ENCODE measurements at places on chromosomes 4 and X.

DNA sequence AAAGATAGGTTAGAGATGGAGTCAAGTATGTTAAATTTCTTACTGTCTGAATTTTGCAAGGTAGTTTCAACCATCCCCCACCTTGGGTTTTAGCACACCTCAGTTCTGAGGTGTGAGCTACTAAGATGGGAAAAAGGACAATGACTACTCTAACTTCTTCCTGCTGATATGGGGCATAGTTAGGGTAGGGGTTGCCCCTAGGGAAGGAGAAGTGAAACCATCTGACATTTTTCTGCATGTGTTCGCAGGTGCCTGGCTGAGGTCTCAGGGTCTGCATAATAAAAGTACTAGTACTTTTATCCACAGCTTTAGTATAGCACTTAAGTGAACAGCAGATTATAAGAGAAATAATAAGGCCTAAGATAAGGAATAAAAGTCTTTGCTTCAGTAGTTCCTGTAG lies 129.5 kb upstream of the CYSLTR1 start:
- DNase-seq, result no peak

DNA sequence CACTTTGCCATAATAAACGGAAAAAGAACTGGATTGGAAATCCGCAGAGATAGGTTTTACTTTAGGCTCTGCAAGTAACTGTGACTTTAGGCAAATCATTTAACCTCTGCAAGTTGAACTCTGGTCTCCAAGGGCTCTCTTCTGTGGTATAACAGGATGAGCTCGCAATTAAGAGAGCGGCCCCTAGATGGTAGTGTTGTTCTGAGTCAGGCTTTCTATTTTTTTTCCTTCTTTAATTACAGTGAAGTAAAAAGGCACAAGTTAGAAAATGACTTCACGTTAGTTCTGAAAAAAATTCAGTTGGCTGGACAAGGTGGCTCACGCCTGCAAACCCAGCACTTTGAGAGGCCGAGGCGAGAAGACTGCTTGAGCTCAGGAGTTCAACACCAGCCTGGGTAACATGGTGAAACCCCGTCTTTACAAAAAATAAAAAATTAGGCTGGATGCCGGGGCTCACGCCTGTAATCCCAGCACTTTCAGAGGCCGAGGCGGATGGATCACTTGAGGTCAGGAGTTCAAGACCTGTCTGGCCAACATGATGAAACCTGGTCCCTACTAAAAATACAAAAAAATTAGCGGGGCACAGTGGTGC lies 18.0 kb downstream of the RPS3A start:
- peak; percentile 71 for DNase-seq

- DNase-seq, result peak; percentile 20
These were observed 66.8 kb upstream of the EGFL6 start for GRCh38 chrX:13502590-13502989.

DNA sequence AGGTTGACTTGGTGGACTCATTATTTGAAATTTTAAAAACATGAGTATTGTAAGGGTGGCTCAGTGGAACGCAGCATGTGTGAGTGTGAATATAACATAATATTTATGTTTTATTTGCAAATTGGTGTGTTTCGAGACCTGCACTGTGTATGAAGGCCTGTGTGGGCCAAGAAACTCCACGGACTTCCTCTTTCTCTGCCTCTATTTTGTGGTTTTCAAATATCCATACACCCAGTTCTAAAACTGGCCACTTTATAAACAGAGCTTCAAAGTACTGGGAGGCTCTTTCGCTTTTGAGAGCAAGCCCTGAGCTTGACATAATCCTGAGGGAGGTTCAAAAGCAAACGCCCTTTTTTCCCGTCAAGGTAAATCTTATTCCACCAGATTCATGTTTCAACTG lies 187.7 kb downstream of the GPAT3 start:
- no peak for DNase-seq

- no peak for DNase-seq
These were observed 11.3 kb upstream of the PHKA2 start for GRCh38 chrX:18995221-18995620.

DNA sequence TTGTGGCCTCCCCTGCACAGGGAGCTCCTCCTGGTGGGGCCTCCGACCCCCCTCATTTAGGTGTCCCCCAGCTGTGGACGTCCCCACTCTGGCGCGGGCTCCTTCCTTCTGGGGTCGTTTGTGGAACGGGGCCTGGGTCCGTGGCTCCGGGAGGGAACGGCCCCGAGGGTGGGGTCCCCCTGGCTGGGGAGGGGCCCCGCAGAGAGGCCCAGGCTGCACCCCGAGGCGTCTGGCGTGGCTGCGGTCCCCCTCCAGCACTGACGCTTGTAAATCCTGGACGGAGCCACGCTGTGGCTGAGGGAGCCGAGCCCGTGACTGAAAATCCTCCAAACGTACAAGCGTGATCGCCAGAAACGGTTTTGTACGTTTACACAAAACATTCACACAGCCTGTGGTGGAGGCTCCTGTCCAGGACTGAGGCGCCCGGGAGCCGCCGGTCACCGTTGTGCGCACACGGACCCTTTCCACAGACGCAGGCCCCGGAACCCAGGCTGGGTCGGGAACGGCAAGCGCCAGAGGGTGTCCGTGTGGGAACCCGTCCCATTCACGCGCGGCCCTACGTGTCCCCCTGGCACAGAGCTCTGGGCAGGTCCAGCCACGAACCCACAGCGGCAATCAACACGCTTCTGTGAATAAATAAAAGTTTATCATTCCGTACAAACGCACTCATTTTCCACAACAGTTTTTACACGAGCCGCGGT lies 15.2 kb upstream of the GTPBP6 start:
- no peak for DNase-seq

DNA sequence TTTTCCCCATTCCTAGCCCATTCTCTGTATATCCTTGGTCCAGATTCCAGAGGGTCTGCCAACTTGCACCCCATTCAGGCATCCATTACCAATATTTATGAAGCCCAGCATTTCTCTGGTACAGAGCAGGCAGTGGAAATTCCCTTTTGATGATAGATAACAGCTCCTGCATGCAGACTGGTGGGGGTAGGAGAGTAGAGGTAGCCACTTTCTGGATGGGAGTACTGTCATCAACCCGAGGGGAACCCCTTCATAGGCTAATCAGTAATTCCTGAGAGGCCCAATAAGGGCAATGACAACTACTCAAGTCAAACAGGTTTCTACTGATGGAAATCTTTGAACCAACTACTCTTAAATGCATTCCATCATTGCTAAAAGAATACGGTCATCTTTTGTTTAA lies 63.7 kb downstream of the COL25A1 start:
- no peak for DNase-seq

- peak; percentile 31 for DNase-seq
These were observed 132.2 kb upstream of the FAM47B start for GRCh38 chrX:34810364-34810763.

- no peak for DNase-seq
These were observed 968.5 kb downstream of the C4orf33 start for GRCh38 chr4:130064471-130064870.

- no peak for DNase-seq
These were observed 251.0 kb upstream of the PPARGC1A start for GRCh38 chr4:24140892-24141291.

- no peak for DNase-seq
These were observed 16.0 kb upstream of the C4orf36 start for GRCh38 chr4:86908251-86908657.

GRCh38 chr4:90318193-90318592 lies 191.0 kb downstream of the CCSER1 start:
- DNase-seq, result no peak

DNA sequence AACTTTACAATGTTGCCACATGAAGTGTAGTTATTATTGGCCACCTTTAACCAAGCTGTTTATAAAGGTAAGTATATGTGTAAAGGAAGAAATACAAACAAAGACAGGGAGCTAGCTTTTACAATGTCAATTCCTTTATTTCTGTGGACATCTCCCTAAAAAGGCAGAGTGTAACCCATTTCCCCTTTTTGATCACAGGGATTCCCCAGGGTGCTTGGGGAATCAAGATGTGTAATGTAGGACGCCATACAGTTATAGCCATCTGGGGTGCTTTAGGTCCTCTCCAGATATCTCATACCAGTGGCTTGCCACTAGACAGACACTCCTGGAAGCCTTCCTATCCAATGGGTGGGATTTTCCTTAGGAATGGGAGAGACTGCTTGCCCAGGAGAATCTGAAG lies 4.2 kb upstream of the CUL4B start:
- no peak for DNase-seq

- DNase-seq, result peak; percentile 28
These were observed 24.4 kb upstream of the DYNLT3 start for GRCh38 chrX:37871626-37872302.

DNA sequence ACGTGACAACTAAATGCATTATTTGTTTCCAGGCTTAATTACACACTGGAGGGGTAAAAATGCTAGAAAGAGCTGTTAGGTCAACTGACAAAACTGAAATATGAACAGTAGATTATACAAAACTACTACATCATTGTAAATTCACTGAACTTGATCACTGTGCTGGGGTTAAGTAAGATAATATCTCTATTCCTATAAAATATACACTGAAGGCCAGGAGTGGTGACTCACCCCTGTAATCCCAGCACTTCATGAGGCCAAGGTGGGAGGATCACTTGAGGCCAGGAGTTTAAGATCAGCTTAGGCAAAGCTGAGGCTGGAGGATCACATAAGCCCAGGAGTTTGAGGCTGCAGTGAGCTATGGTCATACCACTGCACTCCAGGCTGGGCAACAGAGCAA lies 31.8 kb upstream of the NKX6-1 start:
- no peak for DNase-seq

DNA sequence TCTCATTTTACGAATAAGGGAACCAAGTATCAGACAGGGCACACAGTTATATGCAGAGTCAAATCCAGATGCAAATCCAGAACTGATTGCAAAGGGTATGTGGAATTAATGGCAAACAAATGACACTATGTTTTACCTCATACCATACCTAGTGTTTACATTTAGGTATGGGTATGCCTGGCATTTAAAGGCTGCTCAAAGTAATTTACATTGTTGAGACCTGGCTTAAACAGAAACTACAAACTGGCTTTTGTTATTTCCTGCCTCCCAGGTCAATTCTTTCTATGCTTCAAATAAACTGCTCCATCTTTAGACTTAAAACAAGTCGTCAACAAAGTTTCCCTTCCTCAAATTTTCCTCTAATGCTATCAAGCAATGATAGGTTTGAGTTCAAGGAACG lies 33.7 kb downstream of the ANKRD17 start:
- DNase-seq, result no peak

DNA sequence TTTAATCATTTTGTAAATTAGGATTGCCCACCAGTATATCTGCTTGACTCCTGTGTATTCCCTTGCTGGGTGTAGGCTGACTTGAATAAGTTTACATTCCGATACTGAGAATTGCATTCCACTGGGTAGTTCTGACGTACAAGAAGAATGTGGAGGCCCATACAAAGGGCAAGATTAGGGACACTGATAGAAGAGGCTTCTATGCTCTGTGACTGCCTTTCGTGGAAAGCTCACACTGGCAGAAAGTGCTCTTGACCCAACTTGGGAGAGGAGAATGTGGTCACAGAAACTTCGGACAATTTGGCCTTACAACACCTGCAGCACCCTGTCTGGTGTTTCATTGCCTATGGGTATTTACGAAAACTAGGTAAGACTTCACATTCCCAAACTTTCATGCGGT lies 126.3 kb downstream of the RAPGEF2 start:
- no peak for DNase-seq

- DNase-seq, result no peak
These were observed 116.6 kb upstream of the TENM3 start for GRCh38 chr4:182126603-182127002.

DNA sequence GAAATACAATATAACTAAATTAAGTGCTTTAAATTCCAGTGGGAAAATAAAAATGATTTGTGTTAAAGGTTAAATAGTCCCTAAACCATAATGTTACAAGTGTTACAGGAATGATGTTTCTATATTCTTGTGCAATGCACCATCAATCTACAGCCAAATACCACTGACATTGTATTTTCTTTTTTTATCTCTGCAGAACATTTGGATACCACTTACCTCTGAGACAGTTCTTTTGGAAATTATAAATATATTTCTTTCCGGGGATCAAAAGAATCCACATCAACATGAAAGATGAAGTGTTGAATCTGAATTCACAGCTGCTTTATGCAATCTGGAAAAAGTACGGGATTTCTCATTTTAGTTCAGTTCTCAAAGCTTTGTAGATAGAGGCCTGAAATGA lies 518.3 kb upstream of the AGA start:
- DNase-seq, result no peak

DNA sequence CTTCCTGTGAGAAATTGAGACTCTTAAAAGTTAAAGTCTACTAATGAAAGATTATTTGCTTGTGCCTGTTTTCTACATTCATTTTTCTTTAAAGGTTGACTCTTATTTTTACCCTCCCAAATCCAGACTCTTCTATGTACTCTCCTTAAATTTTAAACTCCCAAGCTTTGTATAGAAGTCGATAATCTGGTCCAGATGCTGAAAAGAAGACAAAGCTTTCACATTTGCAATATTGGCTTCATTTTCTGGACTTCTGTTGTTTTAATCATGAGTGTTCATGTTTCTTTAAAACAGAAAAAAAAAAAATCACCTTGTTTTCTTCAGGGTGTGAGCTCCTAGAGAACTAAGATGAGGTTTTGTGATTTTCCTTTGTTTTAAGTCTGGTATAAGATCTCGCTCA lies 53.2 kb upstream of the TBC1D14 start:
- DNase-seq, result no peak

GRCh38 chrX:140712413-140713173 lies 3.0 kb downstream of the LINC00632 start:
- DNase-seq, result peak; percentile 36

DNA sequence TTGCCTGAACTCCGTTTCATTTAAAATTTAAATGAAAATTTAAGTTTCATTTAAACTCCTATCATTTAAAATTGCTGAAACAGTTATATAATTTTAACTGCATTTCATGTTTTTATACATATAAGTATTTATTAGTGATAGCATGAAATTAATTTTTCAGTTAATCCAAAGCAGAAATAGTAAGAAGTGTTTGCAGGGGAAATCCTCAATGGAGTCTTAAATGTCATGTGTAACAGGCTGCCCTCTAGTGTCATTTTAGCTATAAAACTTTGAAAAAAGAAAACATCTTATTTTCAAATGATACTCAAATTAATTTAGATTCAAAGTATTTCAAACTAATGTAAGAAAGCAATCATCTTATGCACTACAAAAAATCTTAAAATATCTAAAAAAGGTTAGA lies 27.2 kb downstream of the TAPT1 start:
- DNase-seq, result no peak

GRCh38 chr4:153929675-153930074 lies 140.8 kb upstream of the SFRP2 start:
- no peak for DNase-seq

DNA sequence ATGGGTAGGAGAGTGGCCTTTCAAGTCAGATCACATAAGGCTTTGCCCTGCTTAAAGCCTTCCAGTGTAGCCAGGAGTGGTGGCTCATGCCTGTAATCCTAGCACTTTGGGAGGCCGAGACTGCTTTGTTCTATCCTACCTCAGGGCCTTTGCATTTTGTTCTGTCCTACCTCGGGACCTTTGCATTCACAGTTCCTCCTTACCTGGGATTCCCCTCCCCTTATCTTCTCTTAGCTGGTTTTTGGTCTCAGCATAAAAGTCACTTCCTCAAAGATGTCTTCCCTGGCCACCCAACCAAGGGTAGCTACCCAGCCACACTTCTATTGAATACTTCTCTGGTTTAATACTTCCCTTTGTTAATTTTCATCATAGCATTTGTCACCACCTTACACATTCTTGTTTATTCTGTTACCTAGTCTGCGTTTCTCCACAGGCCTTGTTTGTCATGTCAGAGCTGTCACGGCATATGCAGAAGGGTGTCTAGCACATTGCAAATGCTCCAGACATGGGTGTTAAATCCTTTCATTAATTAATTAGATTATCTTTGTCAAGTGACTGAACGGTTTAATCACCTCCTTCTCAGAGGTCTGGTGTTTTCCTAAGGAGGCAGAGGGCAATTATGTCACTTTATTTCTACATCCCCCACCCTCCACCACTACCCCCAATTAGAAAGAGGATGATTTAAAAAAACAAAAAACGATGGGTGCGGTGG lies 11.3 kb upstream of the SETD7 start:
- no peak for DNase-seq
